ENCODE measurements at places on chromosomes 12 and 14.

GRCh38 chr12:113273053-113273725 is 51.9 kb downstream of the TPCN1 start:
- no peak for DNase-seq

- DNase-seq: no peak
Observed at GRCh38 chr14:54347044-54347443, 49.8 kb upstream of the CDKN3 start.

DNA sequence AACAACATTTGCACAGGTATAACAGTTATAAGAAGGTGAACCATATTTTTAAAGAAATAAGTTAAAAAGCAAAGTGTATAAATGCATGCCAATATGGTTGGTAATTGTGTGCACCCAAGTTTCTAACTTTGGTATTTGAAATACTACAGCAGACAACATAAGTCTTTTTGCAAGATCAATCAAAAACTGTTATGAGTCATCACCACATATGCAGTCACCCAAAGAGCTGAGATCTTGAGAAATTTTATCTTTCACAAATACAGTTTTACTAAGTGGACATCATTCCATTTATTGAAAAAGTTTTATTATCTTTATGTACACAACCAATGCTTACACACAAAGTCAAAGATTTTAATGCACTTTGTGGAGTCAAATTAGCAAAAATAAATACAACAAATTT is 7.0 kb upstream of the ACSS3 start:
- no peak for DNase-seq

- DNase-seq: no peak
Observed at GRCh38 chr12:64739778-64740177, 19.4 kb downstream of the GNS start.

DNA sequence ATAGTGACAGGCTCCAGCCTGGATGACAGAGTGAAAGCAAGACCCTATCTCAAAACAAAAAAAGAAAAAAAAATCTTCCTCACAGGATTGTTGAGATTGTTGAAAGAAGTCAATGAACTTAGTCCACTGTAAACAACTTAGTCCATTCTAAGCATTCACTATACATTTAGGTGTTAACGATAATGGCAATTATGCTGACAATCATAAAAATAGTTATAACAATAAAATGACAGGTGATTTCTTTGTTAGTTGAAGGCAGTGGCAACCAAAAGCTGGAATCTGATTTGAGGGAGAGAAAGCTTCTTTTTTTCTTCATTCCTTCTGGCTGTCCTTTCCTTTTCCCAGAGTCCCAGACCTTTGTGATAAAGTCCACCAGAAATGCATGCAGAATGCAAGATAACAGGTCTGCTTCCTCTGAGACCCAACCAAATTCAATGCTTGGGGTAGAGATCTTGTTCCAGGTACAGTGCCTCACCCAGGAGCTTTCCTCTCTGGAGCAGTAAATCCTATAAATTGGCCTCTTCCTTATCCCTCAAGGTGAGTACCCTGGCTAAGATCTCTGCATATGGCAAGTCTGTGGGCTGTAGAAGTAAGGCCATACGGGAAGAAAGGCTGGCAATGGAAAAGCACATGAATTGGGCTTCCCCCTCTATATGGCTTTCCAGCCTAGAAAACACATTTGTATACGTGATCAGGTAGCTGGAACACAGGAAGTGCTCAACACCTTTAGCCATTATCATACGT is 52.5 kb downstream of the PAX9 start:
- DNase-seq: no peak

DNA sequence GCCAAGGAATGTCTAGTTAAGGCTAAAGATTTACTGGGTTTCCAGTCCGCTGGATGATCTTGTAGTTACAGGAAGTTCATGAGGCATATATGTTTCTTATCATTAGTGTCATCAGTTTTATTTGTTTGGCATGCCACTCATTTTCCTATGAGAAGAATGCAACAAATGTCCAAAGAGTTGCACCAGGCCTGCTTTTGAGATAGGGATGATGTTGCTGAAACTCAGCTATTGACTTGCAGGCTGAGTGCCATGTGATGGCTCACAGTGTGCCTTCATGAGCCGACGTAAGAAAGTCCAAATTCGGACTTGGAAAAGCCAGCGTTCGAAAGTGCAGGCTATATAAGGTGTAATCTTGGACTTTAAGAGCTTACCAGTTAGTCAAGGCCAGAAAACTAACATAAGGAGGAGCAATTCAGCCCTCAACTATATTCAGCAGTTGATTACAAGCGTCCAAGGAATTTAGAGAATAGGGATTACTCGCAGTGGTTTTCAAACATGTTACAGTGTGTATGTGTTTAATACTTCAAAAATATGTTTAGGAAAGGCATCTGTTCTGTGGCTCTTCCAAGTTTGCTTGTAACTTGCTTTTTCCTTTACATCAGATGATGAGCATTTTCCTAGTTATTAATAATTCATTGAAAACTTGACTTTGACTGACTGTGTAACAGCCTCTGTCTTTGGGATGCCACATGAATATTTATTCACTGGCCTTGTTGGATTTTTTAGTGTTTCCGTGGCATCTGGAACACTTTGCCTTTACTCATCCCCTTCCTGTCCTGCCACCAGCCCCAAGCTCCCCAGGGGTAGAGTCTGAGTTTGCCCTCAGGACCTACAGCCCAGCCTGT is 101.3 kb downstream of the LGMN start:
- DNase-seq: no peak
